ENCODE measurements at places on chromosomes 3 and 15.

- no peak for DNase-seq
These were observed 156.8 kb downstream of the TBC1D5 start for GRCh38 chr3:17585394-17586325.

DNA sequence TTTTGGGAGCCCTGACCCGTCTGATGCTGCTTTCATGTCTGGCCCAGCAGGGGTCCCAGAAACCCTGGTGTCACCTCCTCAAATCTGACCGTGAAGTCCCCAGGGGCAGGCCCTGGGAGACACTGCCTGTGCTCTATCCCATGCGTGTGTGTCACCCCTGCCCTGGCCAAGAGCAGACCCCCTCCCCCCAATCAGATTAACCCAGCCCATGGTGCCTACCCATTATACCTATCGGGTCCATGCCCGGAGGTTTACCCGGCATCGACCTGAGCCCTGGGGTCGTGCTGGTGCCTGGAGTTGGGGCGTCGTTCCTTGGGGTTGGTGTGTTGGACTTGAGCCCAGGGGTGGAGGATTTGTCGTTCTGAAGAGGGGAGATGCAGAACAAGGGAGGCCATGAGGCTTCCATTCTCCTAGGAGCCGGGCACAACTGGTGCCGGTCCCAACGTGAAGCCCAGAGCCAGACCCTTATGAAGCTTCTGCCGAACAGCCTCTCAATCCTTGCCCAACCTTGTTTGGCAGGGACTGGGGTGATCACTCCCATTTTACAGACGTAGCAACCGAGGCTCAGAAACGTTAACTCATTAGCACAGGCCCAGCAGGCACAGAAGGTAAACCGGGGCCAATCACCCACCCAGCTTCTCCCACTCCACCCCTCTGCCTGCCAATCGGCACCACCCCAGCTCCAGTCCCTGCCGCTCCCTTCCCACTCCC, 39.6 kb downstream of the TLE3 start:
- DNase-seq, result no peak

DNA sequence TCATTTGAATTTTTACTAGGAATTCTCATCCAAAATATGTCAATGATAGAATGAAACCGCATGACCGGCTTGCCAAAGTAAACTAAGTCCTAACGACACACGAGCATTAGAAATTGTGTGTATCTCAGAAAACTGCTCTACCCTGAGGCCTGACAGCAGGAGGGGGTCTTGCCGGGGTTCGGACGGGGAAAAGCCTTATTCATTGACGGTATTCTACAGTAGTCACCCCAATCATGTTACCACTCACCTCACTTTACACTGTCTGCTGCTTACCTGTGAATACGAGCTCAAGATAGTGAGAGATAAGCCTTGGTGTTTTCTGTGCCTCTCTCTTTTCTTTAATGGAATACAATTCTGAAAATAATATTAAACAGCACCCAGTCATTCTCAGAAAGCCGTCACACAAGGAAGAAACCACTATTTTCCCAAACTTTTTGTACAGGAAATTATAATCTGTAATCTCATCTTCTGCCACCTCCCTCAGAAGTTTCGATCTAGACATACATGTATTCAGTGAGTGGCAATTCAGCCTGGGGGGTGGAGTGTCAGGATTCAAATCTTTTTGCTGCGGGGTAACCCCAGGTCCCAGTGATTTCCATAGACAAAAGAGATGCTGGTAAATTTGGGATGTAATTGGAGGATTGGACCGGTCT, 492 bp upstream of the FAM43A start:
- no peak for DNase-seq

GRCh38 chr3:108123326-108123725, 32.5 kb upstream of the CD47 start:
- no peak for DNase-seq

DNA sequence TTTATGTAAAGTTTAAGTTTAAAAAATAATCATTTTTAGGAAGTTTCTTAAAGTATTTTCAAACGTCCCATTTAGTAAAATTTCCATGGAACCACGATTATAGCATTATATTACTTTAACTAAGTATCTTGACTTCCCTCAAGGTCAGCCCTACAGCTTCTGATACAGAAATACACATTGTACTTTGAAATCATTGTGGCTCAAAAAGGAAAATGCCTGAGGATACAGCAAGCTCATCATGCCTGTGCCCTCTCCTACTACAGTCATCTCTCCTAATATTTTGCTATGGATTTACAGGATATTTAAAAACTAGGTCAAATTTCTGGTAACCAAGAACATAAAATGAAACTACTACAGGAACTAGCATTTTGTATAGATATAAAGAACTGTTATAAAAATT, 51.8 kb downstream of the GBE1 start:
- DNase-seq, result no peak

- DNase-seq, result no peak
These were observed 240.2 kb upstream of the ZNF717 start for GRCh38 chr3:76025561-76025960.

- DNase-seq, result no peak
These were observed 505.7 kb upstream of the AGTR1 start for GRCh38 chr3:148191966-148192365.

DNA sequence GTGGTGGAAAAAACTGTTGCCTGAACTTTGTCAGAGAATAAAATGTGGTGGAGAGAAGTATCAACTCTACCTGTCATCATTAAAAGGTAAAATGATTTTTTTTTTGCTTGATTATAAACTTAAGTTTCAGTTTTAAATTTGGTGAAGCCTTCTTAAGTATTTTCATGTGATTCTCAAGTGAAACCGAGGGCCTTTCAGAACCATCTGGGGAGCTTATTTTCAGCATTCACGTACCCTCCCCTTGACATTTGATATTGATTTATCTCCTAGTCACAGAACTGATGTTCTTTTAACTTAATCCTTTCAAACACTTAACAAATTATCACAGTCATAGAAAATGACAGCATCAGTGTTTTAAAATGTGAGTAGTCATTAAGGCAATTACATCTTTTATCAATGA, 38.5 kb downstream of the HPS3 start:
- no peak for DNase-seq

DNA sequence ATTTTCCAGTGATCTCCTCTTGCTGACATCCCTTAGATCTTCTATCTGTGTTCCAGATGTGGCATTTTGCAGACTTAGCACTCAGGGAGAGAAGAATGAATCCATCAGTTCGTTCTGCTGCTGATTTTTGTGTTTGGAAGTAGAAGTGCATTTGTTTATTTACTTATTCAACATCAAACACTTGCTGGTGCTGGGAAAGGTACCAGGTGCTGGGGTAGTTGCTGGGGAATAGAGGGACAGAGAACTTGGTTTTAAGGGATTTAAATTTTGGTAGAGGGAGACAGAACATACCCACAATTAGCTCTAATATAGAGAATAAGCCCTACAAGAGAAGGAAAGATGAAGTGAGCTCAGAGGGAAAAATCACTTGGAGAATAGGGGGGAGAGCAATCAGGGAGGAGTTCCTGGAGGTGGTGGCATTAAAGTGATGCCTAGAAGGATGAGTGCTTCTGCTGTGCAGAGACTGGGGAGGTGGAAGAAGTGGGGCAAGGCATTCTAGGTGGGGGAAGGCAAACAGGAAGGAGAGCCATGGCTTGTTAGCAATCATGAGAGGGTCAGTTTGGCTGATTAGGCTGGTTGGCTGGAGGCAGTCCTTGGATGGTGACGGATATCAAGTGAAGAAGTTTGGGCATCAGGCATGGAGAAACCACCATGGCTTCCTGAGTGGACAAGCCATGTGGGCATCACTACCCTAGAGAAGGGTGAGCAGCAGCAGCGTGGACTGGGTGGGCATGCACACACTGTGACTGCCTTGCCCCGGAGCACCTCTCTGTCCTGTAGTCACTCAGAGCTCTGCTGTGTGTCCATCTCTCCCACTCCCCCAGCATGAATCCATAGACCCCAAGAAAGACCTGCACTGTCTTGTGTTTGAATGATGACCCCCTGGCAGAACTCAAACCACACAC, 197.3 kb downstream of the OPA1 start:
- no peak for DNase-seq

GRCh38 chr3:160176923-160177322, 48.3 kb upstream of the C3orf80 start:
- DNase-seq, result no peak

DNA sequence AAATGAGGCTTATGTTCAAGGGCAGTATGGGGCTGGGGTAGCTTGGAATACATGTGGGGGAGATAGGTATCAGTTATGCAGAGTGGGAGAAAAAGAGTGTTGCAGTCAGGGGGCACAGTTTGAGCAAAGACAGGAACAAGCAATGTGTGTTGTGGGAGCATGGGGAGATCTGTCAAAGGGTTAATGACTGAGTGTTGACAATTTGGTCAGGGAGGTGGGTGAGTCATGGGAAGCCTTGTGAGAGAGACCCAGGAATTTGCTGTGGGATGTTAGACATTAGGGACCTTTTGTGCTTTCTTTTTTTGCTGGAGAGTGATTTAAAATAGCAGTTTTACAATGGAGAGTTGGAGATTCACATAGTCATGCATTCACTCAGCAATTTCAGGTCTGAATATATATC, 221.6 kb upstream of the NR2E3 start:
- no peak for DNase-seq

GRCh38 chr15:85891470-85891869, 96.7 kb upstream of the KLHL25 start:
- DNase-seq, result no peak

DNA sequence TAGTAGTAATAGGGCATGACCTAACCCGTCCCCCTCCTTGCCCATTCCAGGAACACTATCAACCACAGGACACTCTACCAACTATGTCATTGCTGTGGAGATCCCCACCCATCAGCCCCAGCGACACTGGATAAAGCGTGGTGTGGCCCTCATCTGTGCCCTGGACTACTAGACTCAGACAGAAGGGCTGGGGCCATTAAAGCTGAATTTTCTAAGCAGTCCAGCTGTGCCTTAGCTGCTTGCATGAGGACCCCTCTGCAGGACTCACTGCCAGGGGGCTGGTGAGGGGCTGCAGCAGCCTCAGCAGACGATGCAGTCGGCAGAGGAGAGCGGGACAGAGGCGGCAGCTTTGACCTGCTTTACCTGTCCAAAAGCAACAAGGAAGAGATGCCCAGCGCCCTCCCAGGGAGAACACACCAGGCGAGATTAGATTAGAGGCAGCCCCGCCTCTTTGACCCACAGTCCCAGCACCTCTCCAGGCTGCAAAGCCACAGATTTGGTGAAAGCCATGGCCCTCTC, 44.6 kb downstream of the SEMA3G start:
- DNase-seq, result no peak

GRCh38 chr3:8987226-8987625, 24.0 kb upstream of the RAD18 start:
- DNase-seq, result no peak

DNA sequence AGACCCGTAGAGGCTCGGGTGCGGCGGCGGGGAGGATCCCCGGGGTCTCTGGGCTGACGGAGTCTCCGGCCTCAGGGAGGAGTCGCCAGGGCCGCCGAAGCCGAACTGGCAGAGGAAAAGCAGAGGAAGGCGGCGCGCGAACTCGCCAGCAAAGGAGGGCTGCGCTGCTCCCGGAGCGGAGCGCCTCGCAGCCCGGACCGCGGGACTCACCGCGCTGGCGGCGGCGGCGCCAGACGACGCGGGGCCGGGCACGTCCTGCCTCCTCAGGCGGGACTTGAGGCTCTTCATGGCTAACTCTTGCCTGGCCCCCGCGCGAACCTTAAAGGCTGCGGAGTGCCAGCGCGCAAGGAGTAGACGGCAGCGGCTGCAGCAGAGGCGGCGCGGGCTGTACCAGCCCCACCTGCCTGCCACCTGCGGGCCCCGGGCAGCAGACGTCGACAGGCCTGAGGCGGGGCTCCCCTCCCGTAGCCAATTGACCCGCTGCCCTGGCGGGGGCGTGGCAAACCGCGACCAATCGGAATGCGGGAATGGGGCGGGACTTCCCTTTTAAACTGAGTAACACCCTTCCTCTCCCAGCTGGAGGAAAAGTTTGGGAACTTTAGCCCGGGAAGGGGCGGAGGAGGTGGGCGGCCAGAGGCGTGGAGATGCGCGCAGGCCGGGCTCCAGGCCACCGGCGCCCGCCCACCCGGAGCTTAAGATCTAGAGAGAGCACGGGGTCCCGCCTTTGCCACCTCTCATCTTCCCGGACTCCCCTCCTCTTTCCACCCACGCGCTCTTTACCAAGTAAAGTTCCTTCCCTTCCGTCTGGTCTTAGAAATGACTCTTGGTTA, at the start of gene UACA:
Gene UACA (minus strand): TSS at position 439 of the 830 bp plus-strand sequence. CDS start 151 bp downstream, at position 288.
- DNase-seq, result peak; percentile 74

DNA sequence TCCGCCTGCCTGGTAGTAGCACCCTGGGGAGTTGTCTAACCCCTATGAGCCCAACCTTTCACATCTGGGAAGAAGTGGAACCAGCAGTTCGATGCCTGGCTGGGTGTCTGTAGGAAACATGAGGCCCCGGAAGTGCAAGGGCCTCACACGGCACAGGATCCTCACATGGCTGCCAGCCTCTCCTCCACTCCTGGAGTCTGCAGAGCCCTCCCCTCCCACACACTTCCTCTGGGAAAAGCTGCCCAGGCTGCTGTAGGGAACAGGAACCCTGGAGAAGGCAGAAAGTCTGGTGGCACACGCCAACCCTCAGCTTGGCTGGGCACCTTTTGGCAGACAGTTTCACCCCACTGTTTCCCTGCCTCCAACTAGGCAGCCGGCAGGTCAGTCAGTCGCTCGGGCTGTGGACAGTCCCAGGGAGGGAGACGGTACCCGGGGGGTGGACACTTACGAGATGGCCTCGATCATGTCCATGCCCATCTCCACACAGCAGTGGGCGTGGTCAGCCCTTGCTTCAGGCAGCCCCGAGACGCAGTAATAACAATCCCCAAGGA, 118.4 kb downstream of the ADCY5 start:
- DNase-seq, result no peak

- no peak for DNase-seq
These were observed 4.8 kb downstream of the PAQR9 start for GRCh38 chr3:142958707-142959106.

GRCh38 chr3:85851071-85851470, 892.3 kb downstream of the CADM2 start:
- DNase-seq, result no peak

DNA sequence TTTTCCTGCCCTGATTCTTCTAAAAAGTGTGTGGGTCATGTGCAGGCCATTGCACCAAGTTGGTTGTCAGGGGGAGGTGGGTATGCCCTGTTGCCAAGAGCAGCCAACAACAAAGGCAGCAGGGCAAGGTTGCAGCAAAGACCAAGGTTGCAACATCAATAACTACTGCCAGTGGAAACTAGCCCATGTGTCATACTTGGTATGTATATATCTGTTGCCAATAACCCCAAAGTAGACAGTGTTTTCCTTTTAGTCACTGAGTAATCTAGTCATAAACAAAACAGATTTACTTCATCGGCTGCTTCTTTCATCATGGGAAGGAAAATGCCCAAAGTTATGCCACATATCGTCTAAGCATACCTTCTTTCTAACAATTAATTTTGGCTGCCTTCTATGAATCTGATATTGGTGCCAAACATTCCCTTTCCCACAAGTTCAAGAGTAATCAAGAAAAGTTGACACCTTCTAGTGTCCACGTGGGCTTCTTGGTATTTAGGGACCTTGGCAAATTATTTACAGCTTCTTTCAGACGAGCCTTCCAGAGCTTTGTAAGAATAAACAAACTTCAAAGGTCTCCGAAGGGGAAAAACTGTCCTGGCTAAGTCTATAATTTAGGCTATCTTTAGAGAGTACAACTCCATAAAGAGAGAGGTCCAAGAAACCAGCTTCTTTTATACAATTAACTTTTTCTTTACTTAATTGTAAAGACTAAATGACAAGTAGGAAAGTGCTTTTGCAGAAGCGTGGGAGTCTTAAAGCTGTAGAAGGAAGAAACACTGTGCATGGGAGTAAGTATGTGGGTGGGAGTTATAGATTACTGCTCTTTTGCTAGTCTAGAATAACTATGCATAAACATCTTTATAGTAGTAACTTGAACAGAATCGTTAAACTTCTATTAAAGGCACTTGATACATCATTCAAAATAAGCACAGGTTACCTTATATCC, 10.0 kb upstream of the MBNL1 start:
- DNase-seq, result no peak

Data from GM19239 (cell line).